ENCODE measurements at places on chromosomes 11 and 22. TPM values are rescaled to one million over a fixed set of nuclear protein-coding genes. Genes with fewer than 3 reads are reported as not detected.

DNA sequence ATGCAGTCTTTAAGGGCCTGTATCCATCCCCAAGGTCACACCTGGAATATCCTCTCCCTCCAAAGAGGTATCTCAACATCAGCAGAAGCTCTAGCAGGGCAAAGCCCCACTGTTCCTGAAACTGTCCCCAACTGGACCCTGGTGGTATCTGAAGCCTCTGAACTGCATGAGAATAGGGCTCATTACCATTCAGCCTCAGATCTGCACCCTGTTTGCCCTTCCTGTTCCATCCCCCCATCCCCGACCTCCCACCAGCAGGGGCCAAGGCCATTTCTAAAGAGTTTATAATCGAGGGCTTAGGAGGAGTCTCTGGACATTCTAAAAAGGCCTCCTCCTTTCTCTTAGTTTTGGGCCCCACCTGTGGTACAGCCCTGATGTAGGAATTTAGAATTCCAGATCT, 74.0 kb upstream of the THY1 start:
- H3K4me1 ChIP-seq, result no peaks in the 10 kb centered on the region
- no peak overlapping the region for H3K27ac ChIP-seq
- DNase-seq, result no peak
- H3K27me3 ChIP-seq, result no peaks in the 10 kb centered on the region

DNA sequence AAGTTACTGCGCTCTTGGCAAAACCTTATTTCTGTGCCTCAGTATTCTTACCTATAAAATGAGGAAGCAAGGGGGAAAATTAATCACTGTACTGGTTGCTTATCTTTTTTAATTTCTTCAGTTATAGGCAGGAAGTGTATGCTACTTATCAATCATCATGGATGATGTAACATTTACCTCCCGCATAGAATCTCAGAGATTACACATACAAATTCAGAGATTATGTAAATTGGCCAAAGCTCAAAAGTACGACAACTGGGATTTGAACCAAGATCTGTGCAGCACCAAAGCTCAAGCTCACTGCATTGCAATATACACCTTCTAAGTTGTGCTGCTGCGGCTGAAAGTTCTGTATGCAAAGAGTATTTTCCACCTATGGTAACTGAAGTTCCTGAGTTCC, 83.0 kb downstream of the PDHX start:
- H3K4me1 ChIP-seq, result no peaks in the 10 kb centered on the region
- no peaks in the 10 kb centered on the region for H3K36me3 ChIP-seq
- no peak overlapping the region for H3K27ac ChIP-seq
- no peaks in the 10 kb centered on the region for H3K27me3 ChIP-seq

Gene DLG2
- 6.6 TPM for total RNA-seq

DNA sequence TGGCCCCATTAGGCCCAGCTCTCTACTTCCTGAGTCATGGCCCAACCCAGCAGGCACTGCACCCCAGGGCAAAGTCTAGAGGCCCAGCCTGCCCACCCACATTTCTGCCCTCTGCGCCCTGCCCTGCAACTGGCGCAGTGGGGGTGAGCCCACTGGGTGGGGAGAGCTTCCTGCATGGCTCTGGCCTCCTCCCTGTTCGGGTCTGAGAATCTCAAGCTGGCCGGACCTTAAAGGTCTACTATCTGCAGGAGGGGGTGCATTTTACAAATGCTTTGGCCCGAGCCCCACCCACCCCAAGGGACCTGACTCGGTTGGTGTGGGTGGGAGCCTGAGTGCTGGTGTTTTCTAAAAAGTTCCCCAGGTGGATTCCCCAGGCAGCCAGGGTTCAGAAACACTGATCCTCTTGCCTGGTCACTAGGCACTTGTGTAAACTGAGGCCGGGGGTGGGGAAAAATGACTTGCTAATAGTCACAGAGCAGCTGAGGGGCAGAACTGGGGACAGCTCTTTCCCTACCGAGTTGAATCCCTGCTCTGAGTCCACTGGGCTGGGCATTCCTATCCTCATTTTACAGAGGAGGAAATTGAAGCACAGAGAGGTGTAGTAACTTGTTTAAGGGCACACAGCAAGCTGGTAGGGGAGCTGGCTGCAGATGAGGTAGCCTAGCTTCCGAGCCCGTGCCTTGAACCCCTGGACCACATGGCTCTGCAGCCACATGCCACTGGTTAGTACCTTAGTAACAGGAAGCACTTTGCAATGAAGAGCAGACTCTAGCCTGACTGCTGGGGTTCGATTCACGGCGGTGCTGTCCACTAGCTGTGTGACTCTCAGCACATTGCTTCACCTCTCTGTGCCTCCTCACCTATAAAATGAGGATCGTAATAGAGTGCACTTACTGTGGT, 36.3 kb downstream of the CD82 start:
- no peak overlapping the region for H3K4me3 ChIP-seq
- H3K27ac ChIP-seq, result no peak overlapping the region
- DNase-seq, result no peak
- H3K27me3 ChIP-seq, result no peaks in the 10 kb centered on the region
- H3K36me3 ChIP-seq, result peaks cover 49% of the 10 kb centered on the region

Gene OR8G1
- not detected for total RNA-seq

Data from thymus (tissue), 14 donors.